Breast epithelium (tissue), 4 donors: ENCODE measurements at places on chromosomes 5 and 9. TPM values are rescaled to one million over a fixed set of nuclear protein-coding genes. Genes with fewer than 3 reads are reported as not detected.
A peak's percentile ranks its signal among the peaks of the same experiment; 100 is the strongest.

DNA sequence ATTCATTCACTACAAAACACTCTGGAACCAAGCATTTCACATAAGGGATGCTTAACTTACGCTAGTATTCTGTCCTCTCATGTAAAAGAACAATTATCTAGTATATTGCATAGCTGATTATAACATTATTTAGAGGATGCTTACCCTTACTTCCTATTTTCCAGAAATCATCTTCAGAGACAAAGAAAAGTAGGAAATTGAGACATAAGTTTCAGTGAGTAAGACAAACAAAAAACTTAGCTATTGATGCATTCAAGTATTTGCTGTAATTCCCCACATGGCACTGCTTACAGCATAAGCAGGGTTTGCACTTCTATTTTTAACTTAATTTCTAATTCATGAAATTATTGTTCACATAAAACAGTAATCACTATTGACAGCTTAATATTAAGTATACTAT, 104.8 kb upstream of the SREK1 start:
- H3K27me3 ChIP-seq, result no peaks in the 10 kb centered on the region
- no peaks in the 10 kb centered on the region for H3K36me3 ChIP-seq
- H3K27ac ChIP-seq, result no peak overlapping the region
- H3K4me3 ChIP-seq, result no peak overlapping the region
- no peak for DNase-seq

AGXT2 gene
- not detected for total RNA-seq

- H3K4me3 ChIP-seq, result no peak overlapping the region
- no peaks in the 10 kb centered on the region for H3K4me1 ChIP-seq
- DNase-seq, result no peak
- H3K27me3 ChIP-seq, result no peaks in the 10 kb centered on the region
These were observed 1999.5 kb upstream of the CDH6 start for GRCh38 chr5:29193972-29194371.

DNA sequence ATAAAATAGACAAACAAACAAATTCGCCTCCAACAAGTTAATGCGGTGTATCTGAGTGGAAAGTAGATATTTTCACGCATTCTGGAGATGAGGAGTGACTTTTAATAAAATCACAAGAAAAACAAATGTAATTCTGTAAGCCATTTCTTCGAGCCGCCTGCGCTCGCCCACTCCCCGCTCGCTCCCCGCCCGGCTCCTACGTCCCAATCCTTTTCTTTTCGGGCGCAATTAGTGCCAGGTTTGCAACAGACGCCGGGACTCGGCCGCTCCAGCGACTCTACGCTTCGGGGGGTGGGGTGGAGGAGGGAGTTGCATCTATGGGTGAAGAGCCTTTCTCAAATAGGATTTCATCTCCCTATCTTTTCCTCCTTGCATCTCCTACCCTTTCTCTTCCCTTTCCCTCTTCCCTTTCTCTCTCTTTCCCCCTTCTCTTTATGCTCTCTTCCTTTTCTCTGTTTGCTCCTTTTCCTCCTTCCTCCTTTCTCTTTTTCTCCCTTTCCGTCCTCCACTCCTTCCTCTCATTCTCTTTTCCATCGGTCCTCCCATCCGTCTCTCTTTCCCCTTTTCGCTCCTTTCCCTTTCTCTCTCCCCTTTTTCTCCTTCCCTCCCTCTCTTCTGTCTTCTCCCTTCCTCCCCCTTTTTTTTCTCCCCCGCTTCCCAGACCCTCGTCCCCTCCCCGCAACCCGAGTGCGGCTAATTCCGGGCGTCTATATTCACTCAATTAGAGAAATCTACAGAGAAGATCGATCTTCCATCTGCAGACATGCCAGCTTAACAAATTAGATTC, 6.1 kb upstream of the OTP start:
- no peaks in the 10 kb centered on the region for H3K36me3 ChIP-seq
- no peak overlapping the region for H3K27ac ChIP-seq
- no peaks in the 10 kb centered on the region for H3K4me1 ChIP-seq
- H3K4me3 ChIP-seq, result no peak overlapping the region
- DNase-seq, result no peak

CDC26 gene
- total RNA-seq, result 46.2 TPM

DNA sequence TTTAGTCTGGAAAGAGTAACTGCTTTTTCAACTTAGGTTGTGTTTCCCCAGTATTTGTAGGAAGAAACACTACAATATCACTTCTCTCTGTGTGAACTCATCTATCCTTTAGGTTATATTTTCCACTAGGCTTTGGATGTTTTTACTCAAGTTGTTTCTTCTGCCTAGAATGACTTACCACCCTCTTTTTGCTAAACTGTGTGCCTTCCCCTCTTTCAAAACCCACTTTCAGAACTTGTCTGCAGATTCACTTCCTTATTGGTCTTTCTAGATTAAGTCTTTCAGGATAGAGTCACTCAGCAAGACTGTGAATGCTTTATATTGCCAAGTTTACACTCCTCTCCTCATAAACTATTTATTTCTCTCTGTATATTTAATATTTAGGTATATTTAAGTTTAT, 14.2 kb upstream of the CAST start:
- no peaks in the 10 kb centered on the region for H3K4me1 ChIP-seq
- no peaks in the 10 kb centered on the region for H3K27me3 ChIP-seq
- no peak for DNase-seq
- H3K36me3 ChIP-seq, result no peaks in the 10 kb centered on the region
- H3K4me3 ChIP-seq, result no peak overlapping the region

ARL14EPL gene
- not detected for total RNA-seq

DNA sequence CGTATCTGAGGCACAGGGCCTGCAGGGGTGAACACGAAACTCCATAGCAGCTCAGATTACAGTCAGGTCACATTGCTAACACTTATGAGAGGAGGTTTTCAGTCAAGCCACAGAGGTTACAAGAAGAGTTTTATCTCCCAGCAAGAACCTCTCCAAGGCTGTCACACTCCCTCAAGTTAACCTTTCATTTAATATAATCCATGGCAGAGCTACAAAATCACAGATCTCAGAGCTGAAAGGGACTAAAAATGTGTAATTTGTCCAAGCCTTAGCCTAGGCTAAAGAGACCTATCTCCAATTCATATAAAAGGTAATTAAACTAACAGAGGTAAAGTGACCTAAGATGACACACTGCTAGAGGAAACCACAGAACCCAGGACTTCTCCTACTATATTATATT, 57.2 kb downstream of the MLANA start:
- no peaks in the 10 kb centered on the region for H3K36me3 ChIP-seq
- no peak for DNase-seq
- H3K27ac ChIP-seq, result no peak overlapping the region
- no peaks in the 10 kb centered on the region for H3K4me1 ChIP-seq
- H3K27me3 ChIP-seq, result no peaks in the 10 kb centered on the region
- H3K4me3 ChIP-seq, result no peak overlapping the region

NTNG2 gene
- 0.29 TPM for total RNA-seq

GRCh38 chr5:145834554-145834916, 607 bp downstream of the PRELID2 start:
- no peaks in the 10 kb centered on the region for H3K4me1 ChIP-seq
- H3K27ac ChIP-seq, result peak overlapping the region; percentile 86
- no peaks in the 10 kb centered on the region for H3K27me3 ChIP-seq
- H3K36me3 ChIP-seq, result no peaks in the 10 kb centered on the region
- peak overlapping the region; percentile 75 for H3K4me3 ChIP-seq
- no peak for DNase-seq

GRCh38 chr9:19975499-19975898, 186.7 kb upstream of the SLC24A2 start:
- no peaks in the 10 kb centered on the region for H3K36me3 ChIP-seq
- no peak for DNase-seq
- H3K27me3 ChIP-seq, result no peaks in the 10 kb centered on the region
- H3K4me1 ChIP-seq, result no peaks in the 10 kb centered on the region
- no peak overlapping the region for H3K4me3 ChIP-seq
- no peak overlapping the region for H3K27ac ChIP-seq

DNA sequence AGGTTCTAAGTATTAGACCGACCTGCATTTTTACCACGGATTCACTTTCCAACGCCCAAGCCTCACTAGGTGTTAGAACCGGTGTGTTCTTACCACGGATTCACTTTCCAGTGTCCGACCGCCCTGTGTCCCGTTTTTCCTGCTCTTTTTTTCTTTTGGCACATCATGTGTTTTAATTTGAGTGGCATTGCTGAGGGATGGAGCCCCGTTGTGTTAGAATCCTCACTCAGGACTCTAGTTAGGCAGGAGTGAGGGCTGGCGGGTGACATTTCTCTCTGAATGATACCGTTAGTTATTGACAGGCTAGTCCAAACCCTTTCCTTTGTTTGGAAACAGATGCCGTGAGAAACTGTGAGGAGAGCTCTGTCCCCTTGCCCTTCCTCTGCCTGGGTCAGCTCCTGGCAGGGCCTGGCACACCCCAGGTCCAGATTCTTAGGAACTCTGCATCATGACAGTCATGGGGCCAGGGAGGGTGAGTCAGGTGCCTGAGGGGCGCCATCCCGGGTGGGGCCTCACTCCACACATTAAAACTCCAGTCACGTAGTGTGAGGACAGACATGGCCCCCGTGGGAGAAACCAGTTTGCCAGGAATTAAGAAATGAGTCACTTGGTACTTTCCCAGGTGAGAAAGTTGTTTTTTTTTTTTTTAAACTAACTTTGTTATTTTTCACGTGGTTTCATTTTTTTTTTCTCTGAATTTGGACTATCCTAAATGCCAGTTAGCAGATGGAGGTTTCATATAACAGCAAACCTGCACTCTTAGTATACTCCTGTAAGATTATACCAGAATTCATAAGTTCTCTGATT, 15.8 kb downstream of the EXOC3 start:
- peak overlapping the region; percentile 68 for H3K27ac ChIP-seq
- no peaks in the 10 kb centered on the region for H3K4me1 ChIP-seq
- no peaks in the 10 kb centered on the region for H3K27me3 ChIP-seq
- H3K4me3 ChIP-seq, result no peak overlapping the region
- DNase-seq, result peak; percentile 49

DNA sequence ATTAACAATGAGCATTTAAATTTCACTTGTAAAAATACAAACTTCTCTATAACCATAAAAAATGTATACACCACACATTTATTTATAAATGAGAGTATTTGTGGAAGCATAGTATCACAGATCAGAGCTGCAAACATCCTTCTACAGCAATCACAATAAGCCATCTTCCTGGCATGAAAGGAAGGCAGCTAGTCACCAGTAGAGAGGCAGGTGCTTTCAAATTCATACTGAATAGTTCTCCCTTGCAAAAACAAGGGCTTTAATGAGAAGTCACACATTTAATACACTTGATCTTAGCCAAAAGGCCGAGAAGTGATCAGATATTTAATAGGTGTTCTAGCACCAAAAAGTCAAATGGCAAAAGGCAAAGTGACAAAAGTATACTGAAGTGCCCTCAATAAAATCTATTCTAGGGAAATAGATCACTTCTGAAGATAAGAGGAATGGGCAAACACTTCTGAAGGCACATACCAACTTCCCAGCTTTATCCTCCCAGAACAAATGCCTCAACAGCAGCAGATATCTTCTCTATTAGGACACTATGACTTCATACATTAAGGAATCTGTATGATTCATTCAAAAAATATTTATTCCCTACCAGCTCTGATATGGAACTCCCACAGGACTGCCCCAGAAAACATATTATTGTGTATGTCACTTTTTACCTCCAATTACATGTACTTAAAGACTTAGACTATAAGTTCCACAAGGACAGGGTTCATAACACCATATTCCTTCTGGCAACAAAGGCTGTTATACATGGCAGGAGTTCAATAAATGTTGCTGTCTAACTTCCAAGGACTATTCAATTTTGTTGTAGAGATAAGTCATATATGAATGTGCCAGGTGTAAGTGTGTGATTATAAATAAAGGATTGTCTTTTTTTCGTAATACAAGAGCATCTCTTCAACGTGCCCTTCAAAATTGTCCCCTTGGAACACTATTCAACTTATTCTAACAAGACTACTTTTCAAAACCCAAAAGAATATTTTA, 31.7 kb downstream of the MAPKAP1 start:
- H3K27me3 ChIP-seq, result no peaks in the 10 kb centered on the region
- H3K36me3 ChIP-seq, result no peaks in the 10 kb centered on the region
- no peak for DNase-seq

PCDHGA10 gene
- total RNA-seq, result 10.7 TPM

- H3K4me1 ChIP-seq, result no peaks in the 10 kb centered on the region
- DNase-seq, result no peak
- no peaks in the 10 kb centered on the region for H3K27me3 ChIP-seq
These were observed 12.0 kb downstream of the GLRX start for GRCh38 chr5:95810305-95811125.

SMU1 gene
- 22.1 TPM for total RNA-seq

PCDHGA7 gene
- total RNA-seq, result 10.8 TPM

DNA sequence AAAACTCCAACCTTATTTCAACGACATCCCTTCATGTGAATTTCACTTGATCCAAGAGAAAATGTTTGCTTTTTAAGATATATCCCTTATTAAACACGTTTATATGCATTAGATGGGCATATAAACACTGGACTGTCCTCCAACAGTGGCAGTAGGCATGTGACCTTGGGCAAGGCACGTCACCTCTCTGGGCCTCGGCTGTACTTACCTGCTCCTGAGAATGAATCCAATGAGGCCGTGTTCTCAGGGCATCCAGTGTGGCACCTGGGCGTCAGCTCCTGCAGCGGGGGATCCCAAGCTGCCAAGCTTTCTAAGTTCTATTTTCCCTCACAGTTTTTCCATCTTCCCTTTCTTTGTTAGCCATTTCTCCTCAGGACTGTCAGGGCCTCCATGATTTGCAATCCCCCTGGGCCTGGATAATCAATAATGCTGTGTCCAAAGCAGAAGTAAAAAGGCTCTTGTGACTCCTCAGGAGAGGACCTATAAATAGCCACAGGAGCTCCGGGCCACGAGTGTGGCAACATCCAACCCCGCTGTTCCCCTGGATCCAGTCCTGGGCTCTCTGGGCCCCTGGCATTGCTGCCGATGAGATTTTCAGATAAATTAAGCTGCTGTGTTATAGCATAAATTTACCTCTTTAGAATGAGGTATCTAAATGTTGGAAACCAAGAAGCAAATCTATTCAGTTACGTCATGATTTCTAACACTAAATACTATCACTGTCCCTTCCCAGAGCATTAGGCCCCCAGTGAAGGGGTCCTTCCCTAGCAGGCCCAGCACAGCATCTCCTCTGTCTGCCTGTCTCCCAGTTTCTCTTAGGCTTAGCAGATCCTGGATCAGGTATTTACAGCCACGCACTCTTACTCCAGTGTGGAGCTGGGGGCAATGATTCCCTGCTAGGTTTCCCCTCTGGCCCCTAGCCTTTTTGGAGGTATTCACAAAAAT, 76.8 kb downstream of the PTPN3 start:
- H3K4me3 ChIP-seq, result no peak overlapping the region
- DNase-seq, result no peak
- no peaks in the 10 kb centered on the region for H3K4me1 ChIP-seq
- peak overlapping the region; percentile 11 for H3K27ac ChIP-seq
- no peaks in the 10 kb centered on the region for H3K27me3 ChIP-seq

- no peaks in the 10 kb centered on the region for H3K27me3 ChIP-seq
- no peak overlapping the region for H3K27ac ChIP-seq
- no peaks in the 10 kb centered on the region for H3K4me1 ChIP-seq
- no peak for DNase-seq
These were observed 238.8 kb downstream of the ARHGAP26 start for GRCh38 chr5:143008809-143009521.

- no peaks in the 10 kb centered on the region for H3K4me1 ChIP-seq
- H3K4me3 ChIP-seq, result no peak overlapping the region
- H3K27ac ChIP-seq, result peak overlapping the region; percentile 85
- no peaks in the 10 kb centered on the region for H3K27me3 ChIP-seq
- H3K36me3 ChIP-seq, result no peaks in the 10 kb centered on the region
- no peak for DNase-seq
These were observed 130.9 kb downstream of the NFIB start for GRCh38 chr9:14183001-14183400.

CD72 gene
- 5.1 TPM for total RNA-seq

PRLR gene
- 28.8 TPM for total RNA-seq
